Right lung (tissue), 10 donors: ENCODE measurements at places on chromosomes 5 and 9.

DNA sequence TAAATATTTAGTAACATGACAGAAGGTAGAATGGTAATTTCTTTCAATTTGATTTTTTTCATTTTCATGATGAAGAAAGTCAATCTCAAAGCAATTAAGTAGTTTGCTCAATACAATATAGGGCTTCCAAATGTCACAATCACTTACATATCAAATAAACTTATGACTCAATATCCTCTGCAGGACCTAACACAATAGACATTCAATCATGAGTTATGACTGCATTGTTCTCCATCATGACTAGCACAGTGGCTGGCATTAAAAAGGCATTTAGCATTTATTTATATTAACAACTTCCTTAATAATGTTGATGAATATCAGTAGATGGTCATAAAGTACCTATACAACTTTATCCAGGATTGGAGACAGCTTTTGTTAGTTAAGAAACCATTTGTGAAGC lies 1499.6 kb downstream of the EFNA5 start:
- DNase-seq, result no peak

GRCh38 chr5:178555005-178555404 lies 35.2 kb downstream of the COL23A1 start:
- DNase-seq, result no peak

DNA sequence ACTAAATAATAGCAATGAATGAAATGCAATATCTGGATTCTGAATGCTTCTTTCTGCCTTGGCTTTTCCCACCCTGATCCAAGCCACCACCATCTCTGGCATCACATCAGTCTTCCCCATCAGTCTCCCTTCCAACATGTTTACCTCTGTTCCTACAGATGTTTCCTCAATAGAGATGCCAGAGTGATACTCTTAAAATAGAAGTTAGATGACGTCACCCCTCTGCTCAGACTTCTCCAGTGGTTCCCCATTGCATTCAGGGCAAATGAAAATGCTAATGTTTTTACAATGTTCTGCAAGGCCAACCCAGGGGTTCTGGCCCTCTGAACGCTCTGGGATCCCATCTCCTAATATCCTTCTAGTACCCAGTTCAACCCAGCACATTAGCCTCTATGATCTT lies 305.8 kb downstream of the TRIM32 start:
- peak; percentile 7 for DNase-seq

- no peak for DNase-seq
Measured at GRCh38 chr5:153267506-153267905, 223.0 kb upstream of the GRIA1 start.

DNA sequence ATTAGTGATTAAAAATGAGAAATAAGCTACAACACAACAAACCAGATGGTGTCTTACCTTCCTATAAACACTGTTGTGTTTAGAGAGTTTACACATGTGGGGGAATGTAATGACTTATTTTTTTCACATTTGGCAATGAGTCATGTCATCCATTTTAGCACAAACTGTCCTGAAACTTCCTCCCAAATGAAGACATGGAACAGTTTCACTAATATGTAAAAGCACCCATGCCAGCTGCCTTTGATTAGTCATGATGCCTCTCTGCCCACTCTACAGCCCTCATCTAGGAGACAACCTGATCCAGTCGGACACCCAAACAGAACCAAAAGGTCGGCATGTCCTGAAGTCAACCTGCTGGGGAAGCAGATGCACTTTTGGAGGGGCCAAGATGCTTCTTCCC lies 98.2 kb downstream of the SEMA5A start:
- no peak for DNase-seq

- no peak for DNase-seq
Measured at GRCh38 chr9:7150153-7150890, 392.5 kb downstream of the KDM4C start.

GRCh38 chr9:4365055-4365454 lies 65.2 kb upstream of the GLIS3 start:
- DNase-seq, result no peak

- no peak for DNase-seq
Measured at GRCh38 chr9:92265154-92265553, 28.3 kb downstream of the IARS1 start.
